ENCODE measurements at places on chromosomes 7 and 10.

- no peak for DNase-seq
These were observed 26.2 kb upstream of the SEC61G start for GRCh38 chr7:54785261-54785660.

GRCh38 chr7:41252957-41253356, 449.9 kb downstream of the INHBA start:
- DNase-seq: no peak

GRCh38 chr7:40369641-40370277, 235.0 kb downstream of the SUGCT start:
- DNase-seq: no peak

GRCh38 chr7:92847305-92847704, 10.9 kb upstream of the CDK6 start:
- DNase-seq: no peak

DNA sequence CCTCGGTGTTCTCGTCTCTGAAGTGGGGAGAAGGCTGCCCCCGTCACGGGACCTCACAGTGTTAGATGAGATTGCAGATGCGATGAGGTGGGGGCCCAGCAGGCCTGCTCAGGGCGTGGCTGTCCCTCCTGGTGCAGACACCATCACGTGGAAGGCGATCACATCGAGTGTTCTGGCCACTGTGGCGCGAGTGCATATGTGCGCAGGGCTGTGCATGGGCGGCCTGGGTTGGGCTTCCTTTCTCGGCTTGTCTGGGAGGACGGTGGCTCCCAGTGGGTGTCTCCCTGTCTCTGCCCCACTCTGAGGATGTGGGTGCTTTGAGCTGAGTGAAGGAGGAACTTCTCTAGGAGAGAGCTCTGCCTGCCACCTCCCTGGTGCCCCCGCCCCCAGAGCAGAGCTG, 83.1 kb downstream of the LHPP start:
- DNase-seq: no peak

DNA sequence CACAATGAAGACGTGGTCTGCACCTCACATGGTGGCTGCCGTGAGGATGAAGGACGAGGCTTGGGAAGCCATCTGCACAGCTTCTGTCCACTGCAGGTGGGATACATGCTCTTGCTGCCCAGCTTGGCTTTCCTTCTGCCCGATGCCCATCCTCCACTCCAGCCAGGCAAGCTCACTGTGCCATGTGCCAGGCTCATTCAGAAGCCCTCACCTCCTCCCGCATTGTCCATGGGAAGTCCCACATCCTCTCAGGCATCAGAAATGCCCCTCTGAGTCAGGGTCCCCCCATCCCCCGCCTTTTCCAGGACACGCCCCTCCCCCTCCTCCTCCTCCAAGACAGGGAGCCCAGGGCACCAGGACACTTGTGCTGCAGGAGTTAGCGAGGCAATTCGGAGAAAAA, 4.6 kb upstream of the NOM1 start:
- no peak for DNase-seq

DNA sequence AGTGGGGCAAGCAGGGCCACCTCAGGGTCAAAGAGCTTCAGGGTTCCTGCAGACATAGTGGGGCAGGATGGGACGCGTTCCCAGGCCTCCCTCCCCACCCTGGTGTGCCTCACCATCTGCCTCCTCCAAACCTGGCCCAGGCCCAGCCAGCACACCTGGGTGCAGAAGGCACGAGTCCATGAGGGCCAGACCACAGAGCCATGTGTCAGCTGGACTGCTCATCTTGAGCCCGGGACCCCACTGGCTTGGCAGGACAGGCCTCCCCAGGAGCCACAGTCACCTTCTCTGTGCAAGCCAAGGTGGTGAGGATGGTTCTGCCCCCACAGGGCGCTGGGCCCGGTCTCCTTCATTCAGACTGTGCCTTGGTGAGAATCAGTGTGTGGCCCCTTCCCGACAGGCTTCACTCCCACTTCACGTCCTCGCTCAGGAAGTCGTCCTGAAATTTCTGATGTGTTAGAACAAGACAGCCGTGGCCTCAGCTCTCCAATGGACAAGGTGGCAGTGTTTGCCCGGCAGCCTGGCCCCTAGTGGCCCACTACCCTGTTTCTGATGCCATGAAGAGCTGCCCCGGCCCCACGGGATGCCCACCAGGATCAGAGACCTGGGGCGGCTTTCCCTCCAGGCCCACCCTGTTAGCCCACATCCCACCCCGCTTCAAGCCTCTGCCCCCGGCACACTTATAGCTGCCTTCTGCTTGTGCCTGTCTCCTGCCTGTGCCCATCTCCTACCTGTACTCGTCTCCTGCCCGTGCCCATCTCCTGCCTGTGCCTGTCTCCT, 59.6 kb upstream of the EBF3 start:
- no peak for DNase-seq

DNA sequence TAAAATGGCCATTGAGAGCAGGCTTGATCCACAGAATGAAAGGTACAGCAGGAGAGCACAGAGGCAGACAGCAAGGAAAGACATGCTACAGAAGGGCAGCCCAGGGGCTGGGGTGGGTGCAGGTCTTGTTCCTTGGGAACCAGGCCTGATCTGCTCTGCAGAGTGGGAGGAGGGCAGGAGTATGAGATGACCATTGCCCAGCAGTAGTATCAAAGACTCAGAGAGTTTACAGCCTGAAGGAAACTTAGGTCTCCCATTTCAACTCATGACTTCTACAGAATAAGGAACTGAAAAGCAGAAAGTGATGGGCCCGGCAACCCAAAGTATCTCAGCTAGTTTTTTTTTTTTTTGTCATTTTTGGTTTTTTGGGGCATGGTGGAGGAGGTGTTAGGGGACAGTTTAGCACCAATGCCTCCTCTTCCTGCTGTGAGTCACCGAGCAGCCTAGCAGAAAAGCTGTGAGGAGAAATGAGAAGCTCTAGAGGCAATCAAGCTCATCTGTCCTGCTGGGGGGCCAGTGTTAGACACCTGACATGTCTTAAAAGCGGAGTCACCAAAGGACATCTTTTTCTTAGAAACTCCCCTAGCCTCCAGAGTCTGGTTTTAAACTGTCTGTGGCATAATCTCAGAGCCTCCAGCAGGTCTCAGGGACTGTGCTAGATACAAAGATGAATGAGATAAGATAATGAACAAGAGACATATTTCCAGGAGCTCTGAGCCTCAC, 34.3 kb upstream of the HERPUD2 start:
- no peak for DNase-seq

GRCh38 chr7:33186192-33186591, 56.8 kb downstream of the BBS9 start:
- DNase-seq: no peak

DNA sequence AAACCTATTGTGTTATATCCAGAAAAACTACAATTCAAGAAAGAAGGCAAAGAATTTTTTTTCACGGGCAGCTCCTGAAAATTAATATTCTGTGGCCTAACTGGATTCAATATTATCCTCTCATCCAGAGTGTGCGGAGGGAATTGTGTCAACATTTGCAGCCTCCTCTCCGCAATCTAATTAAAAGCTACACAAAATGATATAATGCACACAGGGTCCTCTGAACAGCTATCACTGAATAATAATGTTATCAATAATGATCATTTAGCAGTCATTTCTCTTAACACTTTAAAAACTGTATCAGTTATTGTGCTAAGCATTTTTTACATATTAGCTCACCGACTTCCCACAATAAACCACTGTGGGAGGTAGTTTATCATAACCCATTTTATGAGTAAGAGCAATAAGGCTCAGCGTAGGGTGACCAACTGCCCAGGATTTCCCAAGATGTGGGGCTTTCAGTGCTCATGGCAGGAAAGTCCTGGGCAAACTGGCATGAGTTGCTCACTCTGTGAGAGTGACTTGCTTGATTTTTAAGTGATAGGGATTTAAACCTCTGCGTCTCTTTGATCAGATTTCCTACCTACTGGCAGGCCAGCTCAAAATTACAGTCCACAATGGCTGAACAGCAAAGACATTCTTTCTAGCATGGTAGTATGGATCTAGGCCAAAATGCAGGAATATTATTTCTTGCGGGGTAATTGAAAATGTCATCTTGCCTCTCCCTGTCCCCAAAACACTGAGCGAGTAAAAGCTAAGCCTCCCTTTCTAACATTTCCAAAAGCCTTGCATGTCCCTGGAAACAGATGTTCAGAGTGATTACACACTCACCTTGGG, 65.7 kb downstream of the AOAH start:
- no peak for DNase-seq

- no peak for DNase-seq
These were observed 196.3 kb downstream of the EBF3 start for GRCh38 chr10:129767751-129768150.

DNA sequence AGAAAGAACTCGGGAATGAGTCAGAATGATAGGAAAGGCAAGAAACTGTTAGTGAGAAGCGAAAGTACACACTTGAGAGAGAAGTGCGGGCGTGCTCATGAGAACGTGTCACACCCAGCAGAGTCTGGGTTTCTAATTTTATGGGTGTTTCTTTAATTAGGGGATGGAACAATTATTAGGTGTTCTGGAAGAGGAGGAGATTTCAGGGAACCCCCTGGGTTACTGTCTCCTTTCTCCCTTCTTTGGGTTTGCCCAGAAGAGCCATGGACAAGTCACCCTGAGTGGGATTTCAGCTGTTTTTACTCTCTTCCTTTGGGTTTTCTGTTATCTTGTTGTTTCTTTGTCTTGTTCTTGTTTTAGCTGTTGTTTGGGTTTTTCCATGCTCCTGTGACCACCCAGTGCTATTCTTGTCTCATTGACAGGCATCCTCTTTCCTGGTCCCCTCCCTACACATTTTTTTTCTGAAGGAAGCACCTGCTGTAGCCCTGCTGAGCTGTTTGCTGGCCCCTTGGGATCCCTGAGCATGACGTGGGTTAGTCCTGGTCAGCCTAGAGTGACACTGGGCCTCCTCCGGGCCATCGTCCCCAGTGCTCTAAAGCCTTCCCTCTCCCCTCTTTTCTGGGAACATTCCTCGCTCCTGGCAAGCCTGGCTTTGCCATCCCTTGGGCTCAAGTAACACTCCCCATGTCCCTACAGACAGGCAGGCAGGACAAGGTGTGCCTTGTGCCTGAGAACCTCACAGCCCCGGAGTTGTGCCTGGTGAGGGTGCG, 3.5 kb downstream of the SH2D4B start:
- DNase-seq: no peak

- DNase-seq: peak; percentile 7
These were observed 214.4 kb upstream of the KIAA1217 start for GRCh38 chr10:23994459-23995046.

DNA sequence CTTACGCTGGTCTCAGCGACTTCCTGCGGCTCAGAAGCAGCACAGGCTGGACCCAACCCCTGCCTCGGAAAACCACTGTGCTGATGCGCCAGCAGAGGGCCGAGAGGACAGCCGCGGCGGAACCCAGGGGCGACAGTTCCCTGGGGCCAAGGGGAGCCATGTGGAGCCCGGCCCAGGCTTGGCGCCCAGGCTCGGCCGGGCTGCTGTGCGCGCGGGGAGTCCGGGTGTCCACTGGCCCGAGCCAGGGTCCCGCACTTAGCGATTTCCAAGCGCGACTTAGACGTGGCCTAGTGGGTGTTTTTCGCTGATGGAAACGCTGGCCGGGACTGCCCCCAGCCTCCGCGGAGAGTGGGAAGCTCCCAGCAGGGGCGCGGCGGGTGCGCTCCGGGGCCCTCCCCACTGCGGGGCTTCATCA, 18.6 kb upstream of the ZNF32 start:
- no peak for DNase-seq

- no peak for DNase-seq
These were observed 78.8 kb downstream of the PDSS1 start for GRCh38 chr10:26776258-26776657.

- no peak for DNase-seq
These were observed 243.2 kb downstream of the FRMD4A start for GRCh38 chr10:14087566-14087965.

DNA sequence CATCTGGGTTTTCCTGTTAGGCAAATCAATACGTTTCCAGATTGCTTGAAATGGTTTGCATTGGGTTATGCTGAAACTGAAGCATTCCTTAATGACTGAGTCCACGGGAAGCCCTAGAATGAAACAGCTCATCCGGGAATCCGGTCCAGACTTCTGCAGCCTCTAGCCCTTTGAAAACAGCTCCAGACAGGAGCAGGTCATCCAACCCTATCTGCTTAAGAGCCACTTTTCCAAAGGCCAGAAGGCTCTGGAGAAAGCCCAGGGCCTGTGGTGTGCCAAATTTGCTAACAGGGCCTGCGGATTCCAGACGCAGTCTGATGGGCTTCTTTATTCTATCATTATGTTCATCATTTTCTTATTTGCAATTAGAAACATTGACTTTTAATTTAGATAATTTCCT, 265.4 kb downstream of the SKIDA1 start:
- DNase-seq: no peak

DNA sequence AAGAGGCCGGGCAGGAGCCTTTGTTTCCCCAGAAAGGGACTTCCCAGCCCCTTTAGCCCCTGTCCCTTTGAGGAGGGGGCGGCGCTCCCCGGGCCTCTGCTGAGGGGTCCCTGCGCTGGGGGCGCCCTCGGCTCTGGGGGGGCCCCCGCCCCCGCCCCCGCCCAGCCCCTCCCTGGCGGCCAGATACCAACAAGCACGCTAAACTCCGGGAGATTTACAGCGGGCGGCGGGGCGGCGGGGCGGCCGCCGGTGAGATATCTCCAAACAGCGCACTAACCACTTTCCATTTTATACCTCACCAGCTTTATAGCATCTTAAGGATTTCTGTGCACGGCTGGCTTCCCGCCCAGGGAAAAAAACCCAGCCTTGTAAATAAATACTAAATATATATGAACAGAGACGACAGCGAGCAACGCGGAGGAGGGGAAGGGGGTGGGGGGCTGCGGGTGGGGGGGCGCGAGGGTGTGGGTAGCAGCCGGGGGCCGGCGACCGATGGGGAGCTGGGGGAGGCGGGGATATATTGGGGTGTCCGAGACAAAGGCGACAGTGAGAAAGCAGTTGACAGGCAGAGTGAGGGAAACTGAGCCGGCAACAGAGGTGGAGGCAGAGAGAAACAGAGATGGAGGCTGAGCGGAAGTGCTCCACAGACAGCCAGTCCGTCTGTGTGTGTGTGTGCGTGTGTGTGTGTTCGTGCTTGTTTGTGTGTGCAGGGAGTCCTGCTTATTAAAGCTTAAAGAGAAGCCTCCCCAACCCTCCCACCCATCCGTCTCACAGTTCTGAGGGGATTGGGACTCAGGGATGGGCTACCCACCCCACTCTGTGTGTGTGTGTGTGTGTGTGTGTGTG, 85.8 kb downstream of the HIF1AN start:
- DNase-seq: peak; percentile 22

DNA sequence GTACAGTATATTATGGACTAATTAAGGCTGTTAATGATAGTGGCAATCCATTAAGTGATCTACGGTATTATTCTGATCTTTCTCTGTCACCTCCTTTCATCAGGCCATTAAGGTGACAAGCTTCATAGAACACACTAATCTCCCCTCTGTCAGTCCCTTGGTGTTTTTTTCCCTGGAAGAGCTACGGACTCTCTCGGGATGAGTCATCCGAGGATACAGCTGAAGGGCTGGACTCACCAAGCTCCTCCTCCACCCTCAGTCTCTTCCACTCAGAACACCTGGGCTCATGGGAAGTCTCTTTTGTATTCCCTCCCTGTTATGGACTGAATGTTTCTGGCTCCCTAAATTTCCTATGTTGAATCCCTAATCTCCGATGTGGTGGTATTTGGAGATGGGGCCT, 69.8 kb upstream of the PLXNA4 start:
- no peak for DNase-seq

GRCh38 chr7:15461576-15461975, 100.2 kb downstream of the AGMO start:
- no peak for DNase-seq

Measured in stimulated activated CD4-positive, alpha-beta T cell treated with anti-CD3 and anti-CD28 coated beads, Interleukin-4, amount 100 ng/mL, for 1 hour (primary cell).